ENCODE measurements at places on chromosomes 13 and 19.

GRCh38 chr19:53927739-53928138, 18.7 kb downstream of the CACNG7 start:
- no peak for DNase-seq

DNA sequence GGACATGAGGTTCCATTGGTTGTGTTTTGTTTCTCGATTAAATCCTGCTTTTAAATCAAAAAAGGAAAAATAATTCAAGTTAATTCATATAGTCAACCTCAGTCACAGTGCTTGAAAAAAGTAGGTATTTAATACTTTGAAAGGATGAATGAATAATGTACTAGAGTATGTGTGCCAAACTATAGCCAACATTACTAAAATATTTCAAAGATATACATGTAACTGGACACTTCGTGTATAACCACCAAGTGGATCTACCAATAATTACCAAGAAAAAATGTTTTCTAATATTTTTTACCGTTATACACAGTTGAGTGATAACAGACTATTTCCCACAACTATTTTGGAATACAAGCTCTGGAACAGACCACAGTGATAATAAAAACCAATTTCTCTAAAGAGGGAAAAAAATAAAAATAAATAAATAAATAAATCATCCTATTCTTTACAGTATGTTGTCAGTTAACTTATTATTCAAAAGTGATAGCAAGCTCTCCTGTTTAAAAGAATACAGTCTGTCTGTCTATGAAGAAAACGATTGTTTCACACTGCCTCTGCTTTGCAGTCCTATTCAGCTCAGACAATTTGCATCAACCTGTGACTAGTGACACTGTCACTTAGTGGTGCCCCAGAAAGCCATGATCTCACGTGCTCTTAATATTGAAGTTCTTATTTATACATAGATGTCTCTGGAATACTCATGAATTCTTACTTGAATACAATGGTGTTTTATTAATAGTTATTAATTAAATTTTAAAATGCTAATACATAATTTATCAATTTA, 58.2 kb downstream of the UBL3 start:
- no peak for DNase-seq

GRCh38 chr13:26629260-26629825, 71.9 kb downstream of the WASF3 start:
- DNase-seq = no peak

DNA sequence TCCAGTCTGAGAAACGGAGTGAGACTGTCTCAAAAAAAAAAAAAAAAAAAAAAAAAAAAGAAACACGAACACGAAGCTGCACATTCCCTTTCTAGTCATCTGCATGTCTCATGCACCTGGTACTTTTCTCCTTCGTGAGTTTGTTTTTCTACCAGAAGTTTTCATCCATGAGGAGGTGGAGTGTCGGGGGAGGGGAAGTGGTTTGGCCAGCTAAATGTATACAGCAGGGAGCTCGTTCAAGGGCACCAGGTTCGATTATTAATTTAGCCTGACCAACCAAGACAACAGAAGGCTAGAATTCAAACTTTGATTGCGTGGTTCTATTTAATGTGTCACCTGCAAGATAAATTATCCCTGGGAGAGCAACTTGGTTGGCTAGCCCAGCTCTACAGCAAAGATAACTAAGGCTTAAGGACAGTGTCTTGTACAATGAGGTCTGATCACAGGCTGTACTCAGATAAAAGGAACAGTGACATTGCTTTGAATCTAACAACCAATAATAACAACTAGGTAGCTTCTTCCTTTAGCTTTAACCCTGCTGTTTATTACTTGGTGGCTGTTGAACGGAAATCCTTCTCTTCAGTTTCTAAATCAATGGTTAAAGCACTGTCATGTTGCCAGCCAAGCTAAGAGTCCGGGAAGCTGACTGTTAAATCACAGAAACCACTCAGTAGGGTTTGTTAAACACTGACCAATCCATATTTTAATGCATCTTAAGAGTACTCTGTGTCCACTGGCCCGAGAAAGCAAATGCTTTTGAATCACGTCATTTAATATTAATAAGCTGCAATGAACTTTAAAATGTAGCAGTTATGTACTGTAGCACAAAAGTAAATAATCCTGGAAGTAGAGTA, 98.4 kb upstream of the STARD13 start:
- no peak for DNase-seq

GRCh38 chr13:35448465-35448864, 28.0 kb downstream of the MAB21L1 start:
- no peak for DNase-seq

GRCh38 chr19:46678110-46678732, 17.2 kb upstream of the DACT3 start:
- DNase-seq = no peak

- DNase-seq = no peak
These were observed 16.8 kb downstream of the TM6SF2 start for GRCh38 chr19:19256072-19256969.

- no peak for DNase-seq
These were observed 316.0 kb downstream of the PCDH9 start for GRCh38 chr13:66914155-66914554.

- no peak for DNase-seq
These were observed 235.1 kb downstream of the DLEU7 start for GRCh38 chr13:50608370-50608769.

DNA sequence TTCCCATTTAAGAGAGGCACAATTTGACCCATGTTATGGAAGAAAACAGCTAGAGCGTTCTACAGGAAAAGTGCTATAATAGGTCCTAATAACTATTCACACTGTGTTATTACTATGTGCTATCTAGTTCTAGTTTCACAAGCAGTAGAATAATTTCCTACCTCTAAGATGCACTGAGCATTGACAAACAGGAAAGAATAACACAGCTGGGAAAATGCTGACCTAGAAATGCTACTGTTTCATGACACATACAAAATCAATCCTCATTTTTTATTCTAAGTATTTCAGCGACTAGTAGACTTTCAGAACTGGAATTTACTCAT, 259.5 kb downstream of the ITGBL1 start:
- DNase-seq = no peak

DNA sequence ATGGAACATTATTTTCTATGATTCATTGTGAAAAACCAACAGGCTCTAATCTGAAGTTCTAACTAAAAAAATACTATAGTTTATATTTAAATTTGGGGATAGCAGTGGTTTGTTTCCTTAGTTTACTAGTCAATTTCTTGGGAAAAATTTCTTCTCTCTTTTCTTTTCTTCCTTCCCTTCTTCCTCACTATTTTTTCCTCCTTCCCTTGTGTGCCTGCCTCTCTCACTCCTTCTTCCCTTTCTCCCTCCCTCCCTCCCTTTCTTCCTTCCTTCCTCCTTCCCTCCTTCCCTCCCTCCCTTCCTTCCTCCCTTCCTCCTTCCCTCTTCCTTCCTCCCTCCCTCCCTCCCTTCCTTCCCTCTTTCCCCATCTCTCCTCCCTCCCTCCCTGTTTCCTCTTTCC, 226.5 kb downstream of the ZNF536 start:
- DNase-seq = no peak

GRCh38 chr19:33089010-33089409, 8.0 kb downstream of the GPATCH1 start:
- DNase-seq = no peak

DNA sequence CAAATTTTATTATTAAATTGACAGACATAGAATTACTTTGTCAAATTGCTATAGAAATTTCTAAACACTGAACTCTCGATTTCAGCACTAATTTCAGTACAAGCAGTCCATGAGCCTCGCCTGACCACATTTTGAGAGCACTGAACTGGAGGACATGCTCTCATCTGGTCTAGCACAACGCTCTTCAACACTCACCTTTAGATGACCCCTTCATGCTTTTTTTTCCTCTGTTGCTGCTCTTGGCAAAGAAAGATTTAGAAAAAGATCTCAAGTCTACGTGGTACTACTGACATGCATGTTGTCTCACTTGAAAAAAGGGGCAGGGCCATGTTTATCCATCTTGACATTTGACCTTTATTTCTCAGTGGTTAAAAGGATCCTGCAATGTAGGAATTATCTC, 981.5 kb downstream of the DIAPH3 start:
- DNase-seq = no peak

- DNase-seq = peak; percentile 10
These were observed 270.0 kb upstream of the PCDH20 start for GRCh38 chr13:61685682-61686012.

GRCh38 chr19:23420824-23421223, 25.6 kb upstream of the ZNF91 start:
- DNase-seq = no peak

DNA sequence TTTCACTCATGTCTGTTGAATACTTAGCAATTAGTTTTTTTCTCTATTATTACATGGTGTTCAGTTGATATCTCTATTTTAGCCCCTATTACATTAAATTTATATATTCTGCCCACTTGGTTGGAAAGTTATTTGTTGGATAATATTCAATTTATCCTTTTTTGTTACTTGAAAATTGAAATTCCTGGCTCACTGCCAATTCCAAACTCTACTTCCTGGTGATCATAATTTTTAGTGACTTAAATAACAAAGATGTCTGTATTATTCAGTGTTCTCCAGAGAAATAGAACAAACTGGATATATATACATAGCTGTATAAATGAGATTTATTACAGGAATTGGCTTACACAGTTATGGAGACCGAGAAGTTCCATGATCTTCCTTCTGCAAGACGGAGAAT, 93.6 kb downstream of the GPC5 start:
- DNase-seq = no peak

DNA sequence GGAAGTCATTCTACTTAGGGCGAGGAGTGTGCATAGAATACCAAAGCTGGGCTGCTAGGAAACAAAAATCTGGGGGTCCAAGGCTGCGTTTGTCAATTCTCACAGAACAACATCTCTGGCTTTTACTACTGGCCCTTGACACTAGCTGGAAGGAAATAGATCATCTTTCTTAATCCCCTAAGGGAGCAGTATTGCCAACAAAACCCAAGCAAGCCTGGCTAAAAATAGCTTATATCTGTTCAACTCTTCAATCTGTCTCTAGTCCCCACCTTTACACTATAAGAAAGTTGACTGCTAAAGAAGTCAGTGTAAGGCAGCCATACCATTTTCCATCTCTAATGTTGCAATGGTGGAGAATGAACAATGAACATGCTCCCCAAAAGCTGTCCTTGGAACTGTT, 107.8 kb upstream of the SPRY2 start:
- DNase-seq = no peak

DNA sequence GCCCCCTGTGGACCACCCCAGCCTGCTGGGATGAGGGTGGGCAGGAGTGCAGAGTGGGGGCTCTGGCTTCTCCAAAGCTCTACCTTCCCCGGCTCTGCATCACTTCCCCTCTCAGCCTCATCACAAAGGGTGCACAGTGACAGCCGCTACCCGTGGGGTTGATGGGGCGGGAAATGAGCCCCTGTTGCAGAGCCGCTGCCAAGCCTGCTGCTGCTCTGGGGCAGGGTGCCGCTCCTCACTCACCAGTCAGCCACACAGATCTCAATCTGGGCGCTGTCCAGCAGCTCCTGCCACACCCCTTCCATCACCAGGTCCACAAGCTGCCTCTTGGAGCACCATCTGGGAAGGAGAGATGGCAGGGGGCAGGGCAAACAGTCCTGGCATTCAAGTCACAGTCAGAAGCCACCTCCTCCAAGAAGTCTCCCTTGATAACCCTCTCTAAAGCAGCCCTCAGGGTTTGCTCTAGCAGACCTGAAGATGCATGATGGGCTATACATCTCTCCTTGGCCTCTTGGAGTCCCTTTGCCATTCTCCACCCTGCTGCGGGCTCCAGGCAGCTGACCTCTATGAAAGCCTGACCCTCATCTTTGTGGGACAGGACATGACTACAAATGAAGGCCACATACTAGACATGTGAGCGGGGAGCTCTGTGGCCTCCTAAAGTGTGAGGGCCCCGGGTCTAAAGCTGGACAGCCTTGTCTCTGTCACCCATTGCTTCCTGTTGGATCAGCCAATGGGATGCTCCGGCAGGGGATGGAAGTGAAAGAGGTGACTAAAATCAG, 15.7 kb downstream of the MRPS12 start:
- no peak for DNase-seq

- DNase-seq = peak; percentile 39
These were observed 732.8 kb upstream of the SLC10A2 start for GRCh38 chr13:103799028-103799427.

DNA sequence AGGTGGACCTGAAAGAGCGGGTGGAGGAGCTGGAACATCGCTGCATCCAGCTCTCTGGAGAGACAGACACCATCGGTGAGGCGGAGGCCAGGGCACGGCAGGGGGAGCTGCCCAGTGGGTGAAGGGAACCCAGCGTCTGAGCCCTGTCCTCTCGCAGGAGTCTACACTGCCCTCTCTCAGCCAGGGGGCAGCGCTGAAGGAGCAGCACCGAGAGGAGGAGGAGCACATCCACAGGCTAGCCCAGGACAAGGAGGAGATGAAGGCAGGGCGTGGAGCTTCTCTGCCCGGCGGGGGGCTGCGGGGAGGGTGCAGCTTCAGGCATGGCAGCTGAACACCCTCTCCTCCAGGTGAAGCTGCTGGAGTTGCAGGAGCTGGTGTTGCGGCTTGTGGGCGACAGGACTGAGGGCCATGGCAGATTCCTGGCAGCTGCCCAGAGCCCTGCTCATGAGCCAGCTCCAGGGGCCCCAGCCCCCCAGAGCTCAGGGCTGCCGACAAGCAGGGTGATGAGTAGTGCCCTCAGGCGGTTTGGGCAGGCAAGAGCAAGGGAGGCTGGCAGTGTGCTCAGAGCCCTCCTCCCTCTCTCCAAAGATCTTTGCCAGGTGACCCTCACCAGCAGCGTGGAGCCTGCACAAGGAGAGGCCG, 31.4 kb upstream of the ZNF492 start:
- DNase-seq = no peak

DNA sequence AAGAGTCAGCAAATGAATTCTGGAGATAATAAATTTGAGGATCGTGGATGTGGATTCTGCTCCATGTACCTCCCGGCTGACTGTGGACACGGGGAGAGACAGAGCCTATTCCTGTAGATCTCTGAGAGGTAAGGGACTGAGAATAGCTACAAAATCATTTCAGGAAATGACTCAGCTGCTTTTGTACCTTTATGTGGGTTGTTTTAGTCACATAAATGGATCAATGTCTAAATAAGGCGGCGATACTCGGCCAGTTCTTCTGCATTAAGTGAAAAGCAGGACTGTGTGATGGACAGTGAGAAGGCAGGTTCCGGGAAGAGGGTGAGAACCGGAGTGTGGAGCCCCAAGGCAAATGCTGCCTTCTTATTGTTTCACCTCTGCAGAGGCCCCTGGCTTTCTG, 128.1 kb downstream of the EFNB2 start:
- DNase-seq = no peak

GRCh38 chr13:81639984-81640582, 1299.2 kb upstream of the SPRY2 start:
- DNase-seq = no peak

- DNase-seq = no peak
These were observed 833.0 kb downstream of the PCDH9 start for GRCh38 chr13:66397133-66397532.

GRCh38 chr19:33117501-33117900, 14.4 kb upstream of the WDR88 start:
- no peak for DNase-seq
